ENCODE measurements at places on chromosomes 3 and 15.
A peak's percentile ranks its signal among the peaks of the same experiment; 100 is the strongest.

- peak; percentile 2 for DNase-seq
These were observed at the start of gene KY for GRCh38 chr3:134650431-134651346. TSS of gene KY (minus strand) at chr3:134651022. CDS start at chr3:134650960, 62 bp downstream.

GRCh38 chr3:15107075-15107947, 8.4 kb upstream of the RBSN start:
- DNase-seq, result no peak

DNA sequence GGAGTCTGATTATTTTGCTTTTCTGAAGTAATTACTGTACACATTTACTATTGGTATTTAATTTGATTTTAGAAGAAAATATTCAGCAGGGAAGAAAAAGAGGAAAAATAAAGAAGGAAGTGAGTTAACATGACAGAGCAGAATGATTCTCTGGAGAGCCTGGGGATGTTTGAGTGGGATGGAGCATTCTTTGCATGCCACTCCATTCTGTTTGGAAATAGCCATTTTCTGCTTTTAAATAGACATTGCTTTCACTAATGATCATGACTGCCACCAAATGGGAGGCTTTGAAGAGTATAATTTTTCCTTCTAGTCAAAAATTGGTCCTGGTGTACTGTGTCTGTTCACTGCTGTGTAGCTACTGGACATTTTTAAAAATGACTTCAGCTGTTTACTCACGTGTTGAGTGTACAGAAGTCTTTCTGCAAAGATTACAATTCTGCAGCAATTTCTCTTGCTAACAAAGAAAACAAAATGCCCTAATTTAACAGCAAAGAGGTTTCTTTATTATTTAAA, 196.1 kb downstream of the RYR3 start:
- no peak for DNase-seq

- DNase-seq, result no peak
These were observed 39.1 kb upstream of the GATM start for GRCh38 chr15:45417303-45417950.

GRCh38 chr3:71537211-71537611, 46.3 kb downstream of the FOXP1 start:
- no peak for DNase-seq
